ENCODE measurements at places on chromosomes 6 and 20.

DNA sequence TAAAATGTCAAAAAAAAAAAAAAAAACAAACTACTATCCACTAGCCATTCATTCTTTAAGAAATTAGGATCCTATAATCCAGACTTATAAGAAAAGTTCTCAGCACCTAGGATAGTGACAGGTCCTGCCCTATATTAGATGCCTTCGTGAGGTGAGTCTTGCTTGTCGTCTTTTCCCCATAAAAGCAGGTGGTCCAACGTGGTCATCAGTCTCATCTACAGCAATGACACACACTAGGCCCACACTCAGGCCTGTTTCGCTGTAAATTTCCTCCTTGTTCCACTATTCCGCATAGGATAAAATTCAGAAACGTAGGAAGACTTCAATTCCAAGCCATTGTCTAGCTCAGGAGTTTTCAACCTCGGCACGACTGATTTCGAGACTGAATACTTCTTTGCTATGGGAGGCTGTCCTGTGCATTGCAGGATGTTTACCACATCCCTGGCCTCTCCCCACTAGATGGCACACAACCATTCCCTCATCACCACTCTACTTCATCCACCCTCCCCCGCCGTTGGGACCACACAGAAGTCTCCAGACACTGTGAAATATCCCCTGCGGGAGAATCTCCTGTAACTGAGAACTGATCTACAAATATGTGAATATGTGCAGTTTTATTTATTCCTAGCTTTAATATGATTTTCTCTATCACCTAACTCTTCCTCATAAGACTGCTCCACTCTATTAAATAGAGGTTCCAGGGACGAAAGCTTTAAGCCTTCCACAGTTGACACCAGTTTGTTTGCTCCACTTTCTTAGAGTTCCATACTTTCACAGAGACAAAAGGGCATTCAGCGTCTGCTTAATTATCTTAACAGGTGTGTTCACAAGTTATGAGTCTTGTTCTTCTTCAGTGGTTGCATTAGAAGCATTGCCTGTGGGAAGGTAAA lies 346.3 kb downstream of the BMP2 start:
- no peak for DNase-seq

DNA sequence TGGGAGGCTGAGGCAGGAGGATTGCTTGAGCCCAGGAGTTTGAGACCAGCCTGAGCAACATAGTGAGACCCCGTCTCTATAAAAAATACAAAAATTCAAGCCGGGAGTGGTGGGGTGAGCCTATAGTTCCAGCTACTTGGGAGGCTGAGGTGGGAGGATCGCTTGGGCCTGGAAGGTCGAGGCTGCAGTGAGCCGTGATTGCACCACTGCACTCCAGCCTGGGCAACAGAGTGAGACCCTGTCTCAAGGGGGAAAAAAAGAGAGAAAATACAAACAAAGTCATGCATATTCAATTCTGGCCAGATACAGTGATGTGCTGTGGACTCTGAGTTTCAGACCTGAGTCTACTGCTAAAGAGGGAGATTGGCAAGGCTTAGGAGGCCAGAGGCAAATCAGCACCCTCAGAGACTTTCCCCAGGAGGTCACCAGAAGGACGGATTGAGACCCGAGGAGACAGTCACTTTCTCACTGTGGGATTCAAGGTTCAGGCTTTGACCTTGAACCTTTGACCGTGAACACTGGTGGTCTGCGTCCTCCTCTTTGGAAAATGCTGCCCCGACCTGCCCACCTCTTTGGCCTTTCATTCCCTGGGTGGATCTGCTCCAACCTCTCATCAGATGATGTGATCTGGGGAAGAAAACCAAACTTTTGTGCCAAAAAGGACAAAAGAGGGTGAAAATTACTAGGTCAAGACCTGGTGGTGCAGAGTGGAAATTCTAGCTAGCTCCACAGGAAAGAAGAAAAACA lies 31.2 kb downstream of the TGM2 start:
- DNase-seq = no peak

DNA sequence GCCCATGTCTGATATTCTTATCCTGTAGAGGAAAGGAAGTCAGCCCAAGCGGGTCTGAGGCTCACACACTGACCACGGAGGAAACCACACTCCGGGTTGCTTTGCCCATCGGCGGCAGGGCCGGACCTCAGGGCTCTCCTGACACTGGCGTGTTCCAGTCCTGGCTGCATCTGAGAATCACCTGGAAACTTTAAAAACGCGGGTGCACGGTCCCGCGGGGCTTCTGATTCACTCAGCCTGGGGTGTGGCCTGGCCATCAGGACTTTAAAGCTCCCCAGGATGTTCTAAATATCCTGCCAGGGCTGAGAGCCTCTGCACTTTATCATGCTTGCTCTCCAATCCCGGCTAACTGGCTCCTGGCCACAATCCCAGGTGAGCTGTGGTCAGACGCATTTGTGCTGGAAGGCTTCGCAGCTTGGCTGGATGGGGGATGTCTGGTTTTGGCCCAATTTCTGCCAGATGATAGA lies 47.7 kb upstream of the DACT2 start:
- DNase-seq = no peak

- no peak for DNase-seq
Observed at GRCh38 chr6:8075185-8075584, 11.0 kb upstream of the BLOC1S5 start.

- no peak for DNase-seq
Observed at GRCh38 chr6:151999194-151999593, 191.7 kb downstream of the ESR1 start.

DNA sequence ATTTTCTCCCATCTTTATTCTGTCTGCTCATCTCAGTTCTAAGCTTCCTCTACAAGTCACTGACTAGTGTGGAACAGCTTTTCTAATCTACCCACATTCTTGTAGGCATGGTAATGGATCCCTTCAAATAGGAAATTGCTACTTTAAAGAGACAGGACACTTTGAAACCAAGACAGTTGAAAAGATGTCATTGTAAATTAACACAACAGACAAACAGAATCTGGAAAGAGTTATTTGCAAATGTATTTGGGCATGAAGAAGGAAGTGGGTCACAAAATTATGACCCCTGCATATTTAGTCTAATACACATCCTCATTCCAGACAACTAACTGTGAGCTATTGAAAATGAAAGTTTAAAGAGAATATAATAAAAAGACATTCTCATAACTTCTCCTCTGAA lies 298.2 kb upstream of the MARCKS start:
- DNase-seq = no peak

DNA sequence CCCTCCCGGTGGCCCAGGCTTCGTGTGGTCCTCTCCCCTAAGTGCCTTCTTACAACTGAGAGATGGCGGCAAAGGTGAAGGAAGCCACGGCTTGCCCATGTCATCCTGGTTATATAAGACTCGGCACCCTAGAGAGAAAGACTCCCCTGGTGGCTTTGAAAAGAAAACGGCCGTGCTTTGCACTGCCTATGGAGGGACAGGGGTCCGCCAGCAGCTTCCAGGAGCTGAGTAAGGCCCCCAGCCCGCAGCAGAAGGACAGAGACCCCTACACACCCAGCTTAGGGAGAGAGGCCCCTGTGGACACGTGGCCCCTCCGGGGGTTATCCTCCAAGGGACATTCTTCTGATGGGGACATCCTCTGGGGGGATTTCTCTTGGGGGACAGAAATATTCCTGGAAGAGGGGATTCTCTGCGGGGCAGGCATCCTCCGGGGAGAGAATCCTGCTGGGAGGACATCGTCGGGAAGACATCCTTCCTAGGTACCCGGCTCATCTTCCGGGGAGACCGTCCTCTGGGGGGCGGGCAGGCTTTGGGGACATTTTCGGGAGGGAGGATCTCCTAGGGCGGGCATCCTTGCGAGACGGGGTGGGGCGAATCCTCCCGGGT lies 511 bp upstream of the OGFR start:
- DNase-seq = no peak

DNA sequence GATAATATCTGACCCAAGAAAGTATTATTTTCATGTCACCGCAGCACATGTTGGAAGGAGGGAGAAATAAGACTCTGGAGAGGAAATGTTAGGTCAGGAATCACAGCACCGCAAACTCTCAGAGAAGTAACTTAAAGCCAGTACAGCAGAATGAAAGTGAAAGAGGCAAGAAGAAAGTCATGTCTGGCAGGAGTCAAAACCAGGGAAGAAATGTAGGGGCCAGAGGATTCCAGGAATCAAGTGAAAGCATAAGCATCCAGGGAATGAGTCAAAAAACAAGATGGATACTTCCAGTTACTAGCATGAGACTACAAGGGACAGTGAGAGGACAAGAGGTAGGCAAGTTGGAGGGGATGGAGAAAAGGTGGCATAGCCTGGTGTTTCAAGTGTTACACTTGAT lies 80.4 kb downstream of the AK9 start:
- no peak for DNase-seq

GRCh38 chr6:107652526-107653182 lies 162.7 kb downstream of the SOBP start:
- no peak for DNase-seq

GRCh38 chr6:14379568-14379967 lies 262.0 kb downstream of the CD83 start:
- DNase-seq = no peak

GRCh38 chr6:169160855-169161560 lies 92.6 kb downstream of the THBS2 start:
- no peak for DNase-seq

DNA sequence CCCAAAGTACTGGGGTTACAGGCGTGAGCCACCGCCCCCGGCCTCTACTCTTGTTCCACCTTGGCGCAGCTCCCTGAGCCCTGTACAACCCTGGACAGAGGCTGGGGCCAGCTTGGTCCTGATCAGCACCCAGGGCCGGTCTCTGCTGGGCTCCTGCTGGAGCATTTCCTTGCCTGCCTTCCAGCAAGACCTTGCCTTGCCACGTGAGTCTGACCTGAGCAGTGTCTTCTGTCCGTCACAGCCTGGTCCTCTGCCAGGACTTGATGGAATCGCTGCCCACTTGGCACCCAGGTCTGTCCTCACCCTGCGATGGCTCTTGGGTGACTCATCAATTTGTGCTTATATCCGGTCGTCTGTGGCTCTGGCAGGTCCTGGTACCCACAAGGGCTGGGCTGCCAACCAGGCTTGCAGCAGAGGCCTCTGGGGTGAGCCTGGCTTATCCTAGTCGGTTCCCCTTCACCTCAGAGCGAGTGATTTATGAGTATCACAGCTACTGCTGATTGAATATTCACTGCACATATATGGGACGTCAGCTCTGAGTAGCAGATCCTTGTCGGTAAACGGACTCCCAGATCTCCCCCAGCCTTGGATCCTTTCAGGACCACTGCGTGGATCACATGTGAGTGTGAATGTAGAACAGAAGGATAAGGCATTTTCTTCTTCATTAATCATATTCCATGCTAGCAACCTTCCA lies 10.1 kb upstream of the SULF2 start:
- DNase-seq = no peak

DNA sequence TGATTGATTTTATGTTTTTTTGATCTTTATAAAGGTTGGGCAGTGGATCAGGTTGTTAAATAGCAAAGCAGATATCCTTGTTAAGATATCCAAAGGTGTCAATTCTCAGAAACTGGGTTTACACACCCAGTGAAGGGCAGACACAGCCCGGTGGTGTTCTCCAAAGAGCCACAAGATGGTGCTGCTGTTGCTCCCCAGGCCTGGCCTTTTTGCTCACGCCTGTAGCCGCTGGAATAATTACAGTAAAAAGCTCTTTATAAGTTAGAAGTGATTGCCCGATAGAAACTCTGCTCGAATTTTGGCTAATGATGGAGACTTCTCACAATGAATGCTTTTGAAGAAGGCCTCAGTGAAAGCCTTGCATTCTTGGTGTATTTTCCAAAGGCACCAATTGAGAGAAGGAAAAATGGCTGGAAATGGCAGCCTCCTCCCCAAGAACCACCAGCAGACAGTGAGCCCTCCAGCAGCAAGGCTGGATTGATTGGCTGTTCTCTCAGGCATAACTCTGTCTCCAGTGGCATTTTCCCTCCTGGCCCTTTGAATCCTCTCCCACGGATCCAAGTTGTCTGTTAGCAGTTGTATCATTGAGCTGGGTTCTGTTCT lies 120.5 kb upstream of the CHD6 start:
- peak; percentile 49 for DNase-seq

GRCh38 chr6:51350308-51350904 lies 531.7 kb downstream of the TFAP2B start:
- no peak for DNase-seq

- DNase-seq = peak; percentile 63
Observed at GRCh38 chr20:36573798-36574365, 485 bp downstream of the TGIF2 start.

DNA sequence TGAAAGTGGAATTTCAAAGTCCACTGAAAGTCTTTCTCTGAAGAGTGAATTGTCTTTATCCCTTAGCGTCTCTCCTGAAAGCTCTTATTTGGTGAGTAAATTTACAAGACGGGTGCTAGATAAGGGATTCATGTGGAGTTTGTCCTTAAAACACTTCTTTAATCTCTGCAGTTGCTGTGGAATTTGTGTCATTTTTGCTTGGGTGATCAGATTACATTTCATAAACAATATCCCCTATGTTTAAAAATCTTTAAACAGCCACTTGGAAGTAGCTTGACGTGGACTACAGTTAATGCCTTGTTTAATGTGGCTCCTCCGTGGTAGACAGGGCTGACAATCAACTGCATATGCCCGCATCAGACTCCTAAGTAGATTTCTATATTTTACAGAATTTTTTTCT lies 175.4 kb upstream of the ZNF217 start:
- no peak for DNase-seq

GRCh38 chr6:39217177-39217864 lies 12.0 kb downstream of the KCNK5 start:
- DNase-seq = no peak

DNA sequence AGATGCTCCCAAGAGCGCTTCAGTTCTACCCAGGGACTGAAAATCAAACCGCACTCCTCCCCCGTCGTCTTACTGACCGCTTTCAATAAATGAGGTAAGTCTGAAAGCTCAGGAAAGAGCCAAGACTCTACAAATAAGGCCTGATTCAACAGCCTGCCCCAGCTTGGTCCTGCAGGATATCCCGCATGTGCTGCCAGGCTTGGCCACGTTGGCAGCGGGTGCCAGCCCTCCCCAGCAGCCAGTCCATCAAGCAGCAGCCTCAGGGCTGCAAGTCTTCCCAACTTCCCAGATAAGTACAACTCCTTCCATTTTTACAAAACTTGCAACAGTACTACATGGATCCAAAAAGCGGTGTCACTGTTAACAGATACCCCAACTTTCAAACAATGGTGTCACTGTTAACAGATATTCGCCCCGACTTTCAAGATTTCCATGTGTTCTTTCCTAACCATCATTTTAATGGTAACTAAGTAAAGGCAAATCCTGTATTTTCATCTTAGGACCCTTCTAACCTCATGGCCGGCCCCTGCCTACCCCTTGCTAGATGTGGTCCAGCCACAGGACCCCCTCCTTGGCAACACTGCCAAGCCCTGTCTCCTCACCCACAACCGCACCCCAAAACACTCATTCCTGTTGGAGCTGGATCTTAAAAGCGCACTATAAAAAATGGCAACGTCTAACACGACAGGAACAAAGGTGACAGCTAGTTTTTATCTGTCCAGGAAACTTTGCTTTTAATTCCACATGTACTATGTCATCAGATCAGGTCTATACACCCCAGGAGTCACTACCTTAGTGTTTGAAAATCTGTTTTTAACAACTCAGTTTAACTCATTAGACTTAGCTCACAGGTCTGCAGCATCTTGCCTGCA lies 28.0 kb downstream of the DIDO1 start:
- no peak for DNase-seq
